Activated naive CD8-positive, alpha-beta T cell treated with anti-CD3 and anti-CD28 coated beads for 36 hours (primary cell): ENCODE measurements at places on chromosomes 4 and X. TPM values are rescaled to one million over a fixed set of nuclear protein-coding genes. Genes with fewer than 3 reads are reported as not detected.

PLXNB3 gene
- 4.2 TPM for total RNA-seq

VCX gene
- total RNA-seq, result not detected

NUDT6 gene
- 5.8 TPM for total RNA-seq

SERTM2 gene
- total RNA-seq, result not detected

- DNase-seq, result no peak
- H3K27ac ChIP-seq, result no peak overlapping the region
- H3K4me1 ChIP-seq, result no peaks in the 10 kb centered on the region
- H3K27me3 ChIP-seq, result peaks cover 23% of the 10 kb centered on the region
These were observed 42.1 kb downstream of the TRIM61 start for GRCh38 chr4:164935363-164935762.

GRCh38 chr4:146916479-146917076 lies 29.1 kb downstream of the TTC29 start:
- no peak overlapping the region for H3K27ac ChIP-seq
- DNase-seq, result no peak
- H3K36me3 ChIP-seq, result no peaks in the 10 kb centered on the region
- H3K27me3 ChIP-seq, result peaks cover 12% of the 10 kb centered on the region

DNA sequence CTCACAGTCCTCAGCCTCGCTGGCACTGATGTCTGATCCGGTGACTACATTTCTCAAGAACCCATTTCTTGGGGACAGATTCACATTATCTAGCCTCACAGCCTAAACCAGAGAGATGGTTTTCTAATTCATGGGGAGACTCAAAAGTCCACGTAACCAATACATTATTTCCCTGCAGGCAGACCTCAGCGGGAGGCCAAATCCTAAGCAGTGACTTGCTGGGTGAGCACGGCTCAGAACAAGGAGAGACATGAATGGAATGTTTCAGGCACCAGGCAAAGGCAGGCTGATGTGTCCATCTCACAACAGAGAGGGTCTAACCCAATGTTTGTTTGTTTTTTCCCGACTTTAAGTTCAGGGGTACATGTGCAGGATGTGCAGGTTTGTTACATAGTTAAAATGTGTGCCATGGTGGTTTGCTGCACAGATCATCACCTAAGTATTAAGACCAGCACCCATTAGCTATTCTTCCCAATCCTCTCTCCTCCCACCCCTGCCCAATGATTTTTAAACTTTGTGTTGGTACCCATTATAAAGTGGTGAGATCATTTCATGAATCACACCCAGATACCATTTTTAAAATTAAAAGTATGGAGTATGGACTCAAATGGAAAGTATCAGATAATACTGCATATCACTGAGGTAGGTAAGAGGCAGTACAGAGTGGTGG lies 53.3 kb downstream of the SCD5 start:
- H3K4me3 ChIP-seq, result no peak overlapping the region
- H3K4me1 ChIP-seq, result no peaks in the 10 kb centered on the region
- no peaks in the 10 kb centered on the region for H3K36me3 ChIP-seq
- DNase-seq, result no peak
- no peaks in the 10 kb centered on the region for H3K27me3 ChIP-seq

- H3K4me3 ChIP-seq, result peak overlapping the region; percentile 32
- H3K27me3 ChIP-seq, result no peaks in the 10 kb centered on the region
- peaks cover 13% of the 10 kb centered on the region for H3K36me3 ChIP-seq
- peak overlapping the region; percentile 96 for H3K27ac ChIP-seq
These were observed 6.8 kb upstream of the VSIG4 start for GRCh38 chrX:66046612-66047235.

DNA sequence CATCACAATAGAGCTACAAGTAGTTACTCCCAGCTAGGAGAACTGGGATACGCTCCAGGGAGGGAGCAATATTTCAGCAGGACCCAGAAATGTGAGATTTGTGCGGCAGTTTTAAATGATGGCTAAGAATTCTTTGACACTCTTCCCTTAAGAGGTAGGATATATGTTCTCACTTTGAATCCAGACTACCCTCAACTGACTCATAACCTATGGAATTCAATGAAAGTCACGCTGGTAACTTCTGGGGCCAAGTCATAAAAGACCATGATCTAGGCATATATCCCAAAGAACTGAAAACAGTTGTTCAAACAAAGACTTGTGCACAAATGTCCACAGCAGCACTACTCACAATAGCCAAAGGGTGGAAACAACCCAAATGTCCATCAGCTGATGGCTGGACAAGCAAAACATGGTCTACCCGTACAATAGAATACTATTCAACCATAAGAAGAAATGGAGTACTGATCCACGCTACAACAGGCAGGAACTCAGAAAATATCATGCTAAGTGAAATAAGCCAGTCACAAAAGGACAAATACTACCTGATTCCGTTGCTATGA lies 10.5 kb downstream of the CD99L2 start:
- no peak overlapping the region for H3K4me3 ChIP-seq
- no peaks in the 10 kb centered on the region for H3K27me3 ChIP-seq
- peaks cover 4% of the 10 kb centered on the region for H3K4me1 ChIP-seq
- no peaks in the 10 kb centered on the region for H3K36me3 ChIP-seq

- H3K36me3 ChIP-seq, result peaks cover 7% of the 10 kb centered on the region
- peak; percentile 20 for DNase-seq
- peaks cover 38% of the 10 kb centered on the region for H3K4me1 ChIP-seq
- peak overlapping the region; percentile 76 for H3K27ac ChIP-seq
- no peaks in the 10 kb centered on the region for H3K27me3 ChIP-seq
- H3K4me3 ChIP-seq, result no peak overlapping the region
These were observed 30.8 kb upstream of the CD40LG start for GRCh38 chrX:136616987-136617685.

DNA sequence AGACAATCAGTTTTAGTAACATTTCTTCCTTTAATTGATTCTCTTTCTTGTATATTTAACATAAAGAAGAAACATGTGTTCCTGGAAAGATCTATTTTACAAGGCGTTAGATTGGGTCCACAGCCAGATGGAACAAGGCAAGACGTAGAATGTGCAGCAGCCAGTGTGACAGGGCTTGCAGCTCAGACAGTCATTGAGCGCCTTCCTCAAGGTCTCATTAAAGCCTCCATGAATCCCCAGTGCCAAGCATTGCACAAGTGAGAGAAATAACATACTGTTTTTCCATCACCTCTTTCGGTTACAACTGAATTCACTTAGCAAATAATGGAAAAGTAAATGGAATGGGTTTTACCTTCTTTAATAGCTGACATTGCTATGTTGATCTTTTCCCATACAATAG lies 292.5 kb downstream of the USP46 start:
- H3K27ac ChIP-seq, result no peak overlapping the region
- no peak overlapping the region for H3K4me3 ChIP-seq
- no peak for DNase-seq
- no peaks in the 10 kb centered on the region for H3K36me3 ChIP-seq
- no peaks in the 10 kb centered on the region for H3K4me1 ChIP-seq

DNA sequence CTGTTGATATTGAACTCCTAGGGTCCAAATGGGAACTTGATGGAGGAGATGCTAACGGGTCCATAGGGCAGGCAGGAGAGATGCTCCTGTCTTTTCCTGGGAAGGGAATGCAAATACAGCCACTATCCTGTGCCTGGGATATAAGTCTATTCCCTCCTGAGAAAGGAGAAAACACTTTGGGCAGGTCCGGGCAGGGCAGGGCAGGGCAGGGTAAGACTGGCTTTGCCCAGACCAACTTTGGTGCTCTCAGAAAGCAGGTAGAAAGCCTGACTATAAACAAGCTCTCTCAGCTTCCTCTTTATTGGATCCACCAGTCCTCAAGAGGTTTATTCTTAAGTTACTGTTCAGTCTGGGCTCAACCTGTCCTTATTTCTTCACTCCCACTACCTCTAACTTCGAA lies 232.3 kb downstream of the PTTG2 start:
- no peaks in the 10 kb centered on the region for H3K4me1 ChIP-seq
- no peak overlapping the region for H3K4me3 ChIP-seq
- peaks cover 6% of the 10 kb centered on the region for H3K27me3 ChIP-seq
- H3K36me3 ChIP-seq, result no peaks in the 10 kb centered on the region
- DNase-seq, result no peak
- no peak overlapping the region for H3K27ac ChIP-seq
